ENCODE measurements at places on chromosomes 7 and 10.
A peak's percentile ranks its signal among the peaks of the same experiment; 100 is the strongest.

DNA sequence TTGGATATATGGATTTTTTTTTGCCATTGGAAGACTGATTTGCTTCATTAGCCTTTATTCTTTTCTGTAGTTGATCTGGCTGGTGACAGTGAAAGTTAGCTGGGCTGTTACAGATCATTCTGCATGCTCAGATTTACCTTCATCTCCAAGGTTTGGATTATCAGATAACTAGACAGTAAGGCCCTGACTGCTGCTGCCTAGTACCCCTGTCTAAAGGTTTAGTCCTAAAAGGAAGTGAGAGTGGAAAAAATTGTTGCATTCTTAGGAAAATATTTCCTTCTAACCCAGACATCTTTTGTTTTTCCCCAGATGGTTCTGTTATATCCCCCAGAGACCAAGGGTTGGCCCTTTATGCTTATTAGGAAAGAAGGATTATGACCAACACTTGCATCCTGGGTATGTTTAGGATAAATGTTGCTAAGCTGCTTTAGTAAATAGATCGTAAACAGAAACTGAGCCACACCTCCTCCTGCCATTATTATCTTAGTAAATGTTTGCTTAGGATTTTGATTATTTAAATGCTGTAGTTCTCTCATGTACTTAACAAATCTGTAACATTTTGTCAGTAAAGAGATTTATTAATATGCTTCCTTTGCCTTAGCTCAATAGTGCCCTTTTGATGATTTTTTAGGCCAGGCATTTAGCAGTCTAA lies 44.4 kb downstream of the MCU start:
- DNase-seq = no peak

DNA sequence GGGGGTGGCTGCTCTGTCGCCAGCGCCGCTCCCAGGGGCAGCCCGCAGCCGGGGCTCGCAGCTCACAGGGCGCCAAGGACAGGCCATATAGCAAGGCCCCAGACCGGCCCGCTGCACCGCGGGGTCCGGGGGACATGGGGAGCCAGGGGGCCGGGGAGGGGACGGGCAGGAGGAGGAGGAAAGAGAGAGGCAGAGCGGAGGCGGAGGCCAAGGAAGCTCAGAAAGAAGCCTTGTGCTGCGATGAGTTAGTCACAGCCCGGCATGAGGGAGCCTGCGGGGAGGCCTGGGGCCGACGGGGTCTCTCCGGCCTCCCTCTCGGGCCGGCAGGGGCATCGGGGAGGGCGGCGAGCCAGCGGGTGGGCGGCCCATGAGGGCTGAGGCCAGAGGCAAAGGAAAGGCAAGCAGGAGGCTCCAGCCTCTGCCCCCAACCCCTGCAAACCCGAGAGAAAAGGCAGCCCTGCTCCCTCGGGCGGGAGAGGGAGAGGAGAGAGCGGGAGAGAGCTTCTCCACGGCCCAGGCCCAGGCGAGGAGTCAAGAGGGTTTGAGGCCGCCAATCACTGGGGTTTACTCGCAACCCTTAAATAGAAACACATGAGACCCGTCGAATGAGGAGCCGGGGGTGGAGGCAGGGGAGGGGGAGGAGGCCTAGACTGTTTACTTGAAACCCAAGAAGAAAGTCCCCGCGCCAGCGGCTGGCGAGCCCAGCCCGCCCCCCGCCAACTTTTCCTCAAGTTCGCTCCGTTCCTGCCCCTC lies 167.9 kb downstream of the NEURL1 start:
- peak; percentile 48 for DNase-seq

DNA sequence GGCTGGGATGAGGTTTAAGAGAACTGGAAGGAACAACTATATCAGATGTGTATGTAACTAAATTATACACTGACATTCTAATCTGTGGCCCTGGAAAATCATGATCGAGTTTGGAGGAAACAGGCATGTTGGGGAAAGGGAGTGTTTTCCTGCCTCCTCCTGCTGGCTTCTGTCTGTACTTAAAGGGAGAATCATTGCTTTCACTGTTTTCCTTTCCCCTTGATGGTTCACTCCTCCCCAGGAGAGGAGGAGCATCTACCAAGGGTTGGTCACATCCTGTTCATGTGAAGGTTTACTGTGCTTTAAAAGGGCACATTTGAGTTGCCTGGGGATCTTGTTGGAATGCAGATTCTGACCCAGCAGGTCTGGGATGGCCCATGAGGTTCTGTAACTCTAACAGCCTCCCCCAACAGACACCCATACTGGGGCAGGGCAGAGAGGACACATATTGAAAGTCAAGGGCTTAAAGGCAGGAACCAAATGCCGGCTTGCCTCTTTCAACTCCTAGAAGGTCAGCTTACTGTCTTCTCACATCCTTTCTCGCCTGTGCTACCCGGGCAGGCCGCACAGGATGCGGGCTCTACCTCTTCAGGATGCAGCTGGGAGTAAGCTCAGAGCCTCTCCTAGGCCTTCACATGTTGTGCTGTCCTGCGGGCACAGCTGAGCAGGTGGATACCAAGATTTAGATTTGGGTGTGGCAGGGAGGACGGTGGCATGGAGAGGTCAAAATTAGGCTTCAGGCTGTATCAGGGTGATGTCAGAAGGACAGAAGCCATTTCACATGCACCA lies 694.8 kb downstream of the KCNMA1 start:
- DNase-seq = no peak

DNA sequence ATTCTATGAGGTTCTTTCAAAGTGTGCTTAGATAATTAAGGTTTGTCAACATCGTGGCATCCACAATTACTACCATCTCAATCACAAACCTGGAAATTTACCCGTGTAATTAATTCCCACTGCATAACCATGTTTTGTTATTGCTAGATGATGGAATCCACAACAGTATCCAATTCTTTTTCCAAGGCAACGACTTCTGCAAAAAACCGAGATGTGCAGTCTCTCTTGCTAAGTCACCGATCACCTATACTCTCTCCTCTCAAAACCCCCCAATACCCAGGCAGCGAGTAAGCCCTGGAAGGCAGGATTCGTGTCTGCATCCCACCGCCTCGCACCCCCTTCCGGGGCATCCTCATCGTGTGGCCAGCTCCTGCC lies 678 bp upstream of the EIF4H start:
- DNase-seq = no peak

DNA sequence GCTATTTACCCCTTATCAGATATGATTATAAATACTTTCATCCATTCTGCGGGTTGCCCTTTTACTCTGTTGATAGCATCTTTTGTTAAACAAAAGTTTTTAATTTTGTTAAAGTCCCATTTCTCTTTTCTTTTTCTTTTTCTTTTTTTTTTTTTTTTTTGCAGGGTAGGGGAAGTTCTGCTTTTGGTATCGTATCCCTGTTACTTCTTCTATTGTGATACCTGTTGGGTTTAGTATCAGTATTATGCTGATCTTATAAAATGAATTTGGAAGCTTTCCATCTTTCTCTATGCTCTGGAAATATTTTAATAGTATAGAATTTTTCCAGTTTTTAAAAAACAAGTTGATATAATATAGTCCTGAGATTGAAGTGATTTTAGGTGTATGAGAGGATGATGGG lies 6.0 kb downstream of the CCNJ start:
- no peak for DNase-seq

- no peak for DNase-seq
These were observed 85.0 kb upstream of the NAMPT start for GRCh38 chr7:106369816-106370215.

- DNase-seq = no peak
These were observed 41.8 kb upstream of the LRRC18 start for GRCh38 chr10:48981310-48981907.

GRCh38 chr7:154914996-154915380 lies 87.9 kb downstream of the PAXIP1 start:
- DNase-seq = no peak

DNA sequence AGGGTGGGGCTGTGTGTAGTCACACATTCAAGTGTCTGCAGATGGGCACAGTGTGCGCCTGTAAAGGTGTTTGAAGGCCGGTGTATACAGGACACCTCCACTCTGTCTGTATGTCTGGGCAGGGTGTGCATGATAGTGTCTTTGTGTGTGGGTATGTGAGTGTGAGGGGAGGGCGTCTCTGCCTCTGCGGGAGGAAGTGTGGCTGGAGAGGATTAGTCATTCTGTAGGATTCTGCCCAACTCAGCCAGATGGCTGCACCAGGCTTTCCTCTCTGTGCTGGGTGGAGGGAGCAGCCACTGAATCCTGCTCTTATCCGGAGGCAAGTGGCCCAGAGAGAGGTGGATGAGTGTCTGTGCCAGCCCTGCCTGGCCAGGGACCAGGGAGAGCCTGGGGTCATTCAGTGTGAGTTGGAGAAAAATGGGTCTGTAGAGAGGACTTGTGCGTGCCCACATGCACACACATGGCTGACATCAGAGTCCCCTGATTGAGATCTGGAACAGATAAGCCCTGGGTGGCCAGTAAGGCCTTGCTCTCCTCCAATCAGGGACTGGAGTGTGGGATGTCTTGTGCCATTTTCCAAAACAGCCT lies 1.7 kb downstream of the SFXN3 start:
- peak; percentile 34 for DNase-seq

GRCh38 chr10:38143587-38143986 lies 49.5 kb downstream of the ZNF37A start:
- DNase-seq = no peak

DNA sequence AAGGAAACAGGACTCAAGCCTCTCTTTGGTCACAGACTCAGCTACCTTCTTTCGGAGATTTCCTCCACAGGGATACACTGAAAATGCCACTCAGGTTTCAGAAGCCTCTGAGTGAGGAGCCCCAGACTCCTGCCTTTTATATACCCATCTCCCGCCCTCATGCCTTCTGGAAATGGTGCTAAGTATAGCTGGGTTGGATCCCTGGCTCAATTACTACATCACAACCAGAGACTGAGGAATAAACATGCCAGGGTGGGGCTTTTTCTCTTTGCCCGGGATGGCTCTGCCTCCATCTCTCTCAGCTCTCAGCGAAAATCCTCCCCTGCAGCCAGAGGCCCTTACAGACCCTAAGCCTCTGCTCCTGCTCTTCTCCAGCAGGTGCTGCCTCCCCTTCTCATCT lies 299.5 kb downstream of the KCNMA1 start:
- no peak for DNase-seq

GRCh38 chr7:87210506-87210905 lies 9.0 kb downstream of the TMEM243 start:
- no peak for DNase-seq

DNA sequence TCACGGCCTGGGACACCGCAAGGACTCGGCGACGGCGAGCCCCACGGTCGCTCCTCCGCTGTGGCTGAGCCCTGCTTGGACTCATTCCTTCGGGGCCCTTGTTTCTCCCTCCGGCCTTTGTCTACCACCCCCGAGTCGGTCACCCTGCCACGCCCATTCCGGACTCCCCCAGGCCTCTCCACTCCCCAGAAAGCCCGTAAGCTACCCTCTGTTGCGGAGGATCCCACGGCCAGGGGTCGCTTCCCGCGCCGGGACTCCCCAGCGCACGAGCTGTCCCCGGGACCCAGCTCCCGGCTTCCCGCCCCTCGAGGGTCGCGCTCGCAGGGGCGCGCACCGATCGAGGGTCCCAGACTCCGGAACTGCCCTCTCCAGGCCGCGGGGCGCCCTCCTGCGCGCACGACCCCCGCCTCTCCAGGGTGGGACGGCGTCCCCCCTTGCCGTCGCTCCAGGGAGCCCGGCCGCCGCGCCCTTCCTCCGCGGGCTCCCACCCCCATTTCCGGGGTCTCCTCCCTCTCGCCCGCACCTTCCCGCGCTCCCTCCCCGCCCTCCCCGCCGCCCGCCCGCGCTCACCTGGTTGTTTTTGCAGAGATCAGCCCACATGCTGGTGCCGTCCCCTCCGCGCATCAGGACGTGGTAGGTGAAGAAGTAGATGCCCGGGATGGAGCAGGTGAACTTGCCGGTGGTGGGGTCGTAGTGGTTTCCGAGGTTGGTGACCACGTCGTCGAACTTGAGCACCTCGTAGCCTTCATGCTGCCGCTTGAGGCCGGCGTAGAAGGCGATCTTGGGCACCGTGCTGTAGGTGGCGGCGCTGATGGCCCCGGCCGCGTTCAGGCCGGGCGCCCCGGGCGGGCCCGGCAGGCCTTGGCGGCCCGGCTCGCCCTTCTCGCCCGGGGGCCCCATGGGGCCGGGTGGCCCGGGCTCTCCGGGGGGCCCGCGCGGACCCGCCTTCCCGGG lies 1.5 kb downstream of the C1QL3 start:
- DNase-seq = peak; percentile 17
